ENCODE measurements at places on chromosomes 3 and 15. TPM values are rescaled to one million over a fixed set of nuclear protein-coding genes. Genes with fewer than 3 reads are reported as not detected.
A peak's percentile ranks its signal among the peaks of the same experiment; 100 is the strongest.

DNA sequence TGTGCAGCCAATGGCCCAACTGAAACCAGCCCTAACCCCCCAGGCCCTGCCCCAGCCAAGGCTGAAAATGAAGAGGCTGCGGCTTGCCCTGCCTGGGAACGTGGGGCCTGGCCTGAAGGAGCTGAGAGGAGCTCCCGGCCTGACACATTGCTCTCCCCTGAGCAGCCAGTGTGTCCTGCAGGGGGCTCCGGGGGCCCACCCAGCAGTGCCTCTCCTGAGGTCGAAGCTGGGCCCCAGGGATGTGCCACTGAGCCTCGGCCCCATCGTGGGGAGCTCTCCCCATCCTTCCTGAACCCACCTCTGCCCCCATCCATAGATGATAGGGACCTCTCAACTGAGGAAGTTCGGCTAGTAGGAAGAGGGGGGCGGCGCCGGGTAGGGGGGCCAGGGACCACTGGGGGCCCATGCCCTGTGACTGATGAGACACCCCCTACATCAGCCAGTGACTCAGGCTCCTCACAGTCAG, 11.2 kb downstream of the MAP1A start:
- DNase-seq: no peak

DNA sequence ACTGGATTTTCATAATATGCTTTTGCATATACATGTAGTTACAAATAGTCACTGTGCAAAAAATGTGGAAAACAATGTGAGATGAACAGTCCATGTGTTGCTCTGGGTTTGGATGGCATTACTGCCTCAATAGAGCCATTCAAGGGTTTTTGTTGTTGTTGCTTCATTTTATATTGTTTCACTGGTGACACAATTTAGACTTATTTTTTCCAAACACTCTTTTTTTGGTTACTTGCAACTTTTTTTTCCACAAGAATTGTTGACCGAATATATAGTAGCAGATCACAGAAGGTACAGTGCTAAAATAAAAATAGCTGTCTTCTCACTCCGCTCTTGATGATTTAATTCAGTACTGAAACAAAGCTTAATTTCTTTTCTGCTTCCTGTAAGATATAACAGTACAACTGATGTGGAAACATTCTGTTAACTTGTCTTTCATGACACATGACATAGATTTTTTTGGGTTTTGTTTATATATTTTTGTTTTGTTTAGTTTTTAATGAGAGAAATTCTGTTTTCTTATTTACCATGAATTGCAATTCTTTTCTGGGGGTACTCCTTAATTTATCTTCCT, 618.6 kb downstream of the NAALADL2 start:
- no peak for DNase-seq

DNA sequence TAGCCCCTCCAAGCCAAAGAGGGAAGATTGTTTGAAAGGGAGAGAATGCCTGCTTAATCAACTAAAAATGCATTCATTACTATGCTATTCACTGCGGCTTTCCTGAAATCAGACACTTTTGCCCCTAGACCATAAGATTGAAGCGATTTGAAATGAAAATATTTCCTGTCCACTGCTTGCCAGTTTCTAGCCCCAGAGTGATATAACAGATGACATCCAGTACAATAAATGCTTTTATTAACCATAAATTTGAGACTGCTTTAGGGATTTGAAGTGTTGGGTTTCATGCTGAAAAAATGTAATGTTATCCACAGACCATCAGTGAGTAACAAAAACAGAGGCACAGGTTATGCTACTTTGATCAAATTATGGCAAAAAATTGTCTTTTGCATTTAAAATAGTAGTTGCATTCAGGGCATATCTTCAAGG, 14.1 kb downstream of the IL17RD start:
- DNase-seq: no peak

DNA sequence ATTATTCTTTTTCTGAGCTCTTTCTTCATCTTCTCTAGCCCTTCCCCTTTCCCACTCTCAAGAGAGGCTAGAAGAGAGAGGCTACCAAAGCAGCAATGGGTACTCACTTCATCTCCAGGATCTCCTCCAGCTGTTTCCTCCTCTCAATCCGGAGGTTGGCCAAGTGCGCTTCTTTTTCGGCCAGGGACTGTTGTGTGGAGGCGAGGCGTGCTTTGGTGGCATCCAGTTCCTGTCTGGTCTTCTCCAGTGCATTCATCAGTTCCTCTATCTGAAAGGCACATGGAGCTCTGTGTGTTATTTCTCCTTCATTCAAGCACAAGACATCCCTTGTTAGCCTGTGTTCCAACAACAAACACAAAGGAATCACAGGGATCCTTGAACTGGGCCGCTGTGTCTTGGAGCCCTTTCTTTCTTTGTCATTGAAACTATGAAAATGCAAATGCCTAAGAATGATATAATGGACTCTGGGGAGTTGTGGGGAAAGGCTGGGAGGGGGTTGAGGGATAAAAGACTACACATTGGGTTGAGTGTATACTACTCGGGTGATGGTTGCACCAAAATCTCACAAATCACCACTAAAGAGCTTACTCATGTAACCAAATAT, 401.3 kb upstream of the WNT5A start:
- DNase-seq: no peak

GRCh38 chr15:62068071-62068809, 1.5 kb downstream of the C2CD4A start:
- DNase-seq: peak; percentile 60

DNA sequence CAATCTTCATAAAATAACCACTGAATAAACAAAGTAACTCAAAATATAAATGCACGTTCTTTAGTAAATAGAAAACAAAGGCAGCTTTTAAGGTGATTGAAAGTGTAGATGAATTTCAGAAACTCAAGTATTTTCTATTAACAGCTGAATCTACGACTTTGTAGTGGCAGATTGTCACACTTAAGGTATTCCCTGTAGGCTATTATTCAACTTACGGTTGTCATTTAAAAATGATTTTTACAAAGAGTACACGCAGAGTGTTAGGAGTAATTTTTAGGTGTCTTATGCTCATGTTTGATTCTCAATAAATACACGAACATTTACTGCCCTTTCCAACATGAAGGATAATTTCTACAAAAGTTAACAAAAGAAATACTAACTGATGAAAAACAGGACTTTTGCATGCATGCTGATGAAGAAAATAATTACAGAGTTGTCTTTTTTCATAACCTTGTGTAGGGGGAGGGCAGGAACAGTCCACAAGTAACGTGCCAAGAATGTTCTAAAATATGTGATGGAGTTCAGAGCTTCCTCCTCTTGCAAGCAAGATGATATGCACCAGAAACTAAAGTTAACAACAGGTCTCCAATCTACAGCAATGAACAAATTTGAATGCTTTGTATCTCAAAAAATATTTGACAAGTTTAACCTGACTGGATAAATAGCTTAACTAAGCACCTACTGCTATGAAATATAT, 16.7 kb downstream of the DCBLD2 start:
- DNase-seq: no peak

GRCh38 chr3:77407441-77407840, 367.5 kb downstream of the ROBO2 start:
- no peak for DNase-seq

DNA sequence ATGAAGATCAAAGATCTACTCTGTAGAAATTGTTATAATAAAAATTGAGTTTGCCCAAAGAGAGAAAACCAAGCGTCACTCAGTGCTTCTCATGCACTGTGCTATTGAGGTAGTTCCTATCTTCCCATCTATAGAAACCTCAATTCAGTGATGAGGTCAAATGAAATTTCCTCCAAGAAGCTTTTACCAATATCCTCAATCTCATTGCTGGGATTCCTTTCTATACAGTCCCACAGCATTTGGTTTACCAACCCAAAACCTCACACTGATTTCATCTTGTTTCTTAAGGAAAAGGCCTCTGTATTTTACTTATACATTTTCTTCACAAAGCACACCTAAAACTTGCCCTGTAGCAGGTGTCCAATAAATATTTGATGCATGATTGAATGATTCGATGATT, 147.2 kb downstream of the ALCAM start:
- DNase-seq: no peak

GRCh38 chr3:128429751-128430150, 36.9 kb downstream of the DNAJB8 start:
- peak; percentile 10 for DNase-seq

The SCAMP2 gene
- 35.6 TPM for total RNA-seq

- DNase-seq: no peak
Observed at GRCh38 chr3:33918126-33918756, 119.8 kb downstream of the PDCD6IP start.

Data from glutamatergic neuron (in vitro differentiated cells).